Tracheal epithelial cell (primary cell): ENCODE measurements at places on chromosomes 13 and 19. TPM values are rescaled to one million over a fixed set of nuclear protein-coding genes. Genes with fewer than 3 reads are reported as not detected.

The GRIN3B gene
- 0.85 and 1.2 TPM in 2 replicates for total RNA-seq

The OR10H5 gene
- not detected in 2 replicates for total RNA-seq

The IL4I1 gene
- total RNA-seq: 0.21 and 4.8 TPM in 2 replicates

The ZNF540 gene
- total RNA-seq: 0.48 TPM in 1 of 2 replicates, not detected in the other

The SLC25A42 gene
- 1.3 and 1.4 TPM in 2 replicates for total RNA-seq

The NLRP4 gene
- total RNA-seq: not detected in 2 replicates
